SW 1271 (cell line): ENCODE measurements at places on chromosomes 2 and 18.

- DNase-seq = no peak
Observed at GRCh38 chr2:49002750-49003149, 151.6 kb downstream of the FSHR start.

DNA sequence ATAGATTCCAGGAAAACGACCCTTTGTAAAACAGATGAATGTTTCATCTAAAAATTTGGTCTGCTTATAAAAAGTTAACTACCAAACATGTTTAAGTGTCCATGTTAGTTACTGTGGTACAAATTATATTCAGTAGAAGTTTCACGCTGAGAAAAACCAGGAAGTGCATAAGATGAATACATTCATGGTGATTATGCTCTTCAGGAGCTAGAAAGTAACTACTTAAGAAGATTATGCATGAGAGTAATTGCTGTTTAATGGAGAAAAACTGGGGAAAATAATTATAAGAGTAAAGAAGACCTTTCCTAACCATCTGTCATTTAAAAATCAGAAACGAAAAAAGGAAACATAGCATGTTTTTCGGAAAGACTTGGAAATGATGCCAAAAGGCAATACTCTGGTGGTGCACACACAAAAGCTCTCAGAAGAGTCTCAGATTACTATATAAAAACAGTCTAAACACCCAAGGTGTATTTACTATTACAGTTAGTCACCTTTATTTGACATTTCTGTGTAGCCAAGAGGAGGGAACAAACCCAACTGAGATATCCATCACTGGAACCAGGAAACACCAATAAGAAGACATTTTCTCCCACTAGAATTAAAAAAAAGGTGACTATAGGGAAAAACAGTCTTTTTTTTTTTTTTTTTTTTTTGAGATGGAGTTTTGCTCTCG lies 38.8 kb upstream of the METTL21A start:
- DNase-seq = no peak

- DNase-seq = no peak
Observed at GRCh38 chr2:12060886-12061285, 314.5 kb downstream of the LPIN1 start.

- no peak for DNase-seq
Observed at GRCh38 chr2:70528276-70528675, 25.4 kb downstream of the TGFA start.

- no peak for DNase-seq
Observed at GRCh38 chr18:76691800-76692199, 130.6 kb upstream of the ZNF236 start.

- no peak for DNase-seq
Observed at GRCh38 chr2:233061591-233062450, 1.7 kb downstream of the INPP5D start.

GRCh38 chr2:126906781-126907180 lies 8.1 kb downstream of the TEX51 start:
- DNase-seq = no peak
